ENCODE measurements at places on chromosomes 13 and 19.

DNA sequence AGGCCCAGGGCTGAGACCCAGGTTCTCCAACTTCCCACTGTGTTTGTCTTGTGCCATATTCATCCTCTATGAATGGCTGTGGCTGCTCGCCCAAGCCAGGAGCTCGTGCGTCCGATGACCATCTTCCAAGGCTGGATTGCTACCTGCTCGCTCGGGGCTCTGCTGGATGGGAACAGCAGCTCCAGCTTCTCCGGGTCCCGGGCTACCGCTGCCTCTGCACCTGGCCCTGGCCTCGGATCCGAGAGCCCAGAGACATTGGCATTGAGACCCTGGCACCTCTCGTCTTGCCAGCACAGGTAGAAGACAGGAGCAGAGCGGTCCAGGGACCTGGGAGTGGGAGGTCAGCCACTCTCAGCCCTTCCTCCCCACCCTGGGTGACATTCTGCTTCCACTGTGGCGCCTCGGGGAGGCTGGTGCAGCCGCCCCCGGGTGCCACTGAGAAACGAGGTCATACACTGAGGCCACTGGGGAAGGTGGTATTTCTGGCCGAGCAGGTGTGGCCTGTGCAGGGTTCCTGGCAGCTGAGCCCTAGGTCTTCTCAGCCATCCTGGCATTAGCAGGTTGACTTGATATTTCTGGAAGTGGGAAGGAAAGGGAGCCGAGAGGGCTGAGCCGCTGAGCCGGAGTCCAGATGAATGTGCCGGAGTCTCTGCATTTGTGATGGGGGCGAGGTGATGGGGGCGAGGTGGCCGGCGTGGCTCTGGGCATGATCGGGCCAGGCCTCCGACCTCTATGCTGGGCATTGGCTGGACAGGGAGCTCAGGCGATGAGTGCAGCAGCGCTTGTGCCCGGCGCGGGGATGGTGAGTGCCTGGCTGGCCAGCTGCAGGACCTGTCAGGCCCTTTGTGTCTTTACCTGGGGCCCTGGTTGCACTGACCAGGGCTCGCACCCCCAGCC, 18.6 kb downstream of the NDUFB7 start:
- no peak overlapping the region for H3K4me3 ChIP-seq
- DNase-seq: no peak
- H3K27me3 ChIP-seq: no peaks in the 10 kb centered on the region
- H3K4me1 ChIP-seq: peaks cover 2% of the 10 kb centered on the region

DNA sequence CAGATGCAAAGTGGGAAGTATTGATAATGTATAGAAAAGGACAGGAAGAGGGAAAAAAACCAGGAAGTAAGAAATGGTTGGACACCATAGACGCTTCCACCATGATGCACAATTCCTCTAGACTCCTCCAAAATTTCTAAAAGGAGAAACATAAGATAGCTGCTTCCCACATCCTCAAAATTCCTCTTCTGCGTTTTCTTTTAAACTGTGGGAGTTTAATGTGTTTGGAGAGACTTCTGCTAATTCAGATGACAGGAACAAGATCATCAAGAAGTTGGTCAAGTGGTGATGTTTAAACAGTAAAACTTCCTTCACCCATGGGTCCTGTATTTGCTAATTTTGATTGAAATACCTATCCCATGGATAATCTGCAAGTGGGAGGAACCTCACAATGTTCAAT, 130.2 kb downstream of the IRS2 start:
- H3K27me3 ChIP-seq: no peaks in the 10 kb centered on the region
- no peaks in the 10 kb centered on the region for H3K4me1 ChIP-seq
- no peaks in the 10 kb centered on the region for H3K36me3 ChIP-seq
- no peak for DNase-seq
- no peak overlapping the region for H3K27ac ChIP-seq

DNA sequence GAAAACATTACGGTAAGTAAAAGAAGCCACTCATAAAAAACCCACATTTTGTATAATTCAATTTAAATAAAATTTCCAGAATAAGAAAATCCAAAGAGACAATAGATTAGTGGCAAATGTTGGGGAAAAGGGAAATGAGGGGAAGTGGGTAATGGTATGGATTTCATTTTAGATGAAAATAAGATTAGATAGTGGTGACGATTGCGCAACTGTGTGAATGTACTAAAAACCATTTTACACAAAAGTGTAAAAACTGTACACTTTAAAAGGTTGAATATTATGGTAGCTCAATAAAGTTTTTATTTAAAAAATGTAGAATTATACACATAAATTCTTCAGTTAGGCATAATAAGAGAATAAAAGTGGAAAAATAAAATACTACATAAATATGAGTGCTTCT, 3.7 kb downstream of the MBD3L1 start:
- H3K4me3 ChIP-seq: no peak overlapping the region
- no peak for DNase-seq
- no peak overlapping the region for H3K27ac ChIP-seq
- H3K27me3 ChIP-seq: no peaks in the 10 kb centered on the region

- DNase-seq: no peak
- H3K4me1 ChIP-seq: peaks cover 17% of the 10 kb centered on the region
- H3K4me3 ChIP-seq: no peak overlapping the region
- no peaks in the 10 kb centered on the region for H3K36me3 ChIP-seq
These were observed 95.1 kb downstream of the ATP11A start for GRCh38 chr13:112784811-112785482.

All from neural progenitor cell (in vitro differentiated cells).